ENCODE measurements at places on chromosomes 6 and 20. TPM values are rescaled to one million over a fixed set of nuclear protein-coding genes. Genes with fewer than 3 reads are reported as not detected.

DNA sequence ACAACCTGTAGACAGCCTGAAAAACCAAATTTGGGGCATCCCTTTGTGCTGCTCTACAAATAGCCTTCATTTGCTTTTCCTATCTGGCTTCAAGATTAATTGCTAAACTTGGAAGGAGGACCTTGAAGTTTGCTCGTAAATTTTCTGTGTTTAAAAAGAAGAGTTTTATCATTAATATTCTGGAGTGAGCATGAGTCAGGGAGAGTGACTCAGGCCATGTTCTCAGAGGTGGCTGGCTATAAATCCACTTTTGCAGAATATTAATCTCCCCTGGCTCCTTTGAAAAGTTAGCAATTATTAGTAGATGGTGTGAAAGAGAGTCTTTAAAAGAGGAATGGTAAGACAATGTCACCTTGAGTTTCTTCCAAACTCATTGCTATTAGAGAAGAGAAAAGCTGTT is 91.0 kb downstream of the ANKEF1 start:
- no peaks in the 10 kb centered on the region for H3K36me3 ChIP-seq
- H3K27me3 ChIP-seq, result no peaks in the 10 kb centered on the region
- H3K4me1 ChIP-seq, result no peaks in the 10 kb centered on the region
- no peak overlapping the region for H3K4me3 ChIP-seq

DNA sequence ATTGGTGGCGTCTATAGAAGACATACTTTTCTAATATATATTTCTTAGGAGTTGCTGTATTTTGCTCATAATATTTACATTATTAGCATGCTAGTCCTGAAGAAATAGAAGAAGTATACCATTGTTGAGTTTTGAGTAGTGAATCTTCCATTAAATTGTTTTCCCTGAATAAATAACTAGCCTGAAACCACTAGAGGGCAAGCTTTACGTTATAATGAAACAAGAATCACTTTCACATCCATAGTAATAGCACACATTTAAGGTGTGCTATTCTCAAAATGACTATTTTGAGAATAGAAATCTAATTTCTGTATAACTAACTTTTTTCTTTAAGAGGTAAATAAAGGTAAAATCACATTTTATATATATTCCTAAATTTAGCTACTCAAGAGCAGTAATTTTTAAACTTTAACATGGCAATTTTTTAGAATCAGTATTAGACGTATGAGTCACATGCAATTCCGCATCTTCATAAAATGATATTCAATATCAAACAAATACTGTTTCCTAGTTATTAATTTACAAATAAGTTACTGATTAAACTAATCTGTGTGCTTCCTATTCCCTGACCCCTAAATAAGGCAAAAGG is 213.2 kb upstream of the MANEA start:
- H3K4me1 ChIP-seq, result no peaks in the 10 kb centered on the region
- no peak overlapping the region for H3K27ac ChIP-seq
- no peak for DNase-seq
- no peaks in the 10 kb centered on the region for H3K36me3 ChIP-seq
- no peaks in the 10 kb centered on the region for H3K27me3 ChIP-seq

The HLA-DQB2 gene
- total RNA-seq, result 31.3 TPM

The SCUBE3 gene
- 2.2 TPM for total RNA-seq

The SYNDIG1 gene
- total RNA-seq, result 2.0 TPM

The DDX39B gene
- 319 TPM for total RNA-seq

The ZFAND3 gene
- total RNA-seq, result 65.9 TPM

The COX7A2 gene
- total RNA-seq, result 316 TPM
